ENCODE measurements at places on chromosomes 3 and 15. TPM values are rescaled to one million over a fixed set of nuclear protein-coding genes. Genes with fewer than 3 reads are reported as not detected.
A peak's percentile ranks its signal among the peaks of the same experiment; 100 is the strongest.

DNA sequence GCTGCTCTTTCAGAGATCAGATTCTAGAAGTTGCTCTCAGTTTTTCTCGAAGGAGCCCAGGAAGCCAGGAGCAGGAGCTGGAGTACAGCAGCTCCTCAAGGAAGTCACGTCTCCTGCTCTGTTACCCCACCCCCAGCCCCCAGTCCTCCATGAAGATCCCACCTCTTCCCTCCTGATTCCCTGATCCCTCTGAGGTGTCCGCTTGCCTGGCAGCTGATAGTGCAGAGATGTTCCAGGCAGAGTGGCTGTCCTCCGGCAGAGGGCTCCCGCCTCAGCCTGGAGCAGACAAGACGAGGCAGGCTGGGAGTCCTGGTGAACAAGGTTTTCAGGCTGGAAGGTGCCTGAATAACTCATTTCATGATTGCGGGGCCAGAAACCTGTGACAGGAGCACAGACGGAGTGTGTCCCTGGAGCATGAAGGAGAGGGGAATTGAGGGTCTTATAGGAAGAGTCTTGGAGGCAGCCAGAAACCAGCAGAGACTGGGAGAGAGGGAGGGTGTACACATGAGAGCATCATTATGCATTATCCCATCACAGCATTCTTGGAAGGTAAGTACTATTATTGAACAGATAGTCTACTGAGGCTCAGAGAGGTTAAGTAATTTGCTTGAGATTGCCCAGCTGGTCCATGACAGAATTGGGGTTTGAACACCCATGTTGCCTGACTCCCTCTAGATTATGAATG, 1.2 kb downstream of the HRH1 start:
- DNase-seq, result peak; percentile 79

DNA sequence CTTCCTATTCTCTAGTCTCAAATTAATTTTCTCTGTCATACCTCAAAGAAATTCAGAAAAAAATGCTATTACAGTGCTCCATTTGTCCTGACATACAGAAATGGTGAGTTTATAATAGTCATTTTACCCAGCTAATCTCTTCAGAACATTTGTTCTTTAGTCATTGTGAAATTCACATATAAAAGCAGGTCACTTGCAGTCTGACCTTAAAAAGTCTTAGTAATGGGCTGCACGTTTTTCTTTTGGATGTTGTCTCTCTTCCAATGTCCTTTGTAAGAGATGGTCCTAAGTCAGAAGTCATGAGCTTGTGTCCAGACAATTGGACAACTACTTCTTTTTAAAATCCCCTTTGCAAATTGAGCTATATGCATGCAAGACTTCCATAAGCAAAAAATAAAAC, 17.0 kb upstream of the IL1RAP start:
- DNase-seq, result no peak

GRCh38 chr15:101641129-101641764, 10.9 kb downstream of the TM2D3 start:
- DNase-seq, result peak; percentile 67

The GPR160 gene
- 1.3 TPM for total RNA-seq

GRCh38 chr3:185926445-185926844, 11.4 kb downstream of the TRA2B start:
- no peak for DNase-seq

DNA sequence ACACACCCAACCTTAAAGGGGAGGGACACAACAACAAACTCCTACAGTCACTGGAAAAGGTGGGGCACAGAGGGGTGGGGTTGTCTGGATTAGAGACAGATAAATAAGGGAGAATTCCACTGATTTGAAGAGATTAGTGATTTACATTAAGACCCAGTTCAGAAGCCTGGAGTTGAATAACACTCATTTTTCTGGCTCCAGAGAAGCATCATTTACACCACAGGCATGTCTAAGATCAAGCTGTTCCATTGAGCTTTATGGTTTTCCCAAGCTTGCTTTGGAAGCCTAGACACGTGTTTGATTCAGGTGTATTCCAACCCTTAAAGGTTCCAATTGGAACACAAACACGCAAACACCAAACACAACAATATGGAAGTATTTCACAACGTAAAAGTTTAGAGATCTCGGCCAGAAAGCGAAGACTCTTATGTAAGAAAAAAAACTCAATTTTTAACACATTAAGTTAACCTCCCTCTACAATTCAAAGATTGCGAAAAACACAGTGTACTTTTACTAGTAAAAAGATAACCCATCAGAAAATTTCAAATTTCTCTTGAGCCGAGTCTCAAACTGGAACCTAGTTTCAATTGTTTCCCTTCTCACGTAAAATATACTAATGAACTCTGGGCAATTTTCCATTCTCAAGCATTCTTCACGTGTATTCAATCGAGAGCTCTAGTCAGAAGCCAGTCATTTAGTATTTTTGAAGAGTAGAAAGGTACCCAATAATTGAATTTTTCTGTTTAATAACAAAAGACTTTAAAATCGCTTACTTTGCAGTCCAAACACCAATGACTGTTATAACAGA, 2.1 kb downstream of the TRA2B start:
- no peak for DNase-seq

The ARL13B gene
- total RNA-seq, result 6.7 TPM

The PCSK6 gene
- total RNA-seq, result 14.5 TPM

- DNase-seq, result peak; percentile 81
Measured at GRCh38 chr3:152269056-152269830, 514 bp downstream of the MBNL1 start.

The RHCG gene
- 1.8 TPM for total RNA-seq

- DNase-seq, result no peak
Measured at GRCh38 chr15:36358523-36358922, 220.9 kb upstream of the CDIN1 start.

DNA sequence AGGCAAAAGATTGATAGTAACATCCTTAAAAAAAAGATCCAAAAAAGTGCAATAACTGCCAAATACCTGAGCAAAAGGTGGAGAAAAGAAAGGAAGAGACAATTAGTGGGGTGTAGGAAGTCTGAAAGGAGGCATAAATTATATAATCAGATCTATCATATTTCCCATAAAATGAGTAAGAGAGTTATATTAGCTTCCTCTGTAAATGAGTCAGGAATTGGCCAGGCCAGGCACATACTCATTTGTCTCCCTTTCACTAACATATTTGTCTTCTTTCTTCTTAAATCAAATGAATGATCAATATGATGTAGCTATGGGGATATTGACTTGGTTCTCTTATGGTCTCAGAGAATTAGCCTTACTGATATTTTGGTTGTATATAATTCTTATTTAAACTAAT, 292.3 kb upstream of the CADM2 start:
- DNase-seq, result no peak

DNA sequence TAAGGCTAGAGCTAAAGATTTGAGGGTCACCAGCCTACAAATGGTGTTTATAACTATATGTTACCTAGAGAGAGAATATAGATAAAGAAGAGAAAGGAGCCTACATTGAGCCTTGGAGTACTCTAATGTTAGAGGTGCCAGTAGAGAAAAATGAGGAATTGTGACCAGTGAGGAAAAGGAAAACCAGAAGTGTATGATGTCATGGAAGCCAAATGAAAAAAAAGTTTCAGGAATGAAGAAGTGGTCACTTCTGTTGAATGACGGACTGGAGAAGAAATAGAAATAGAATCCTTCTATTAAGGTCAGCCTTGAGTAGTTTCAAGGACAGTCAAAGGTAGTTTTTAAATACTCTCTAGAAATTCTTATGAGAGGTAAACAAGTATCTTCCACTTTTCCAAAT, 51.2 kb upstream of the MLF1 start:
- no peak for DNase-seq

DNA sequence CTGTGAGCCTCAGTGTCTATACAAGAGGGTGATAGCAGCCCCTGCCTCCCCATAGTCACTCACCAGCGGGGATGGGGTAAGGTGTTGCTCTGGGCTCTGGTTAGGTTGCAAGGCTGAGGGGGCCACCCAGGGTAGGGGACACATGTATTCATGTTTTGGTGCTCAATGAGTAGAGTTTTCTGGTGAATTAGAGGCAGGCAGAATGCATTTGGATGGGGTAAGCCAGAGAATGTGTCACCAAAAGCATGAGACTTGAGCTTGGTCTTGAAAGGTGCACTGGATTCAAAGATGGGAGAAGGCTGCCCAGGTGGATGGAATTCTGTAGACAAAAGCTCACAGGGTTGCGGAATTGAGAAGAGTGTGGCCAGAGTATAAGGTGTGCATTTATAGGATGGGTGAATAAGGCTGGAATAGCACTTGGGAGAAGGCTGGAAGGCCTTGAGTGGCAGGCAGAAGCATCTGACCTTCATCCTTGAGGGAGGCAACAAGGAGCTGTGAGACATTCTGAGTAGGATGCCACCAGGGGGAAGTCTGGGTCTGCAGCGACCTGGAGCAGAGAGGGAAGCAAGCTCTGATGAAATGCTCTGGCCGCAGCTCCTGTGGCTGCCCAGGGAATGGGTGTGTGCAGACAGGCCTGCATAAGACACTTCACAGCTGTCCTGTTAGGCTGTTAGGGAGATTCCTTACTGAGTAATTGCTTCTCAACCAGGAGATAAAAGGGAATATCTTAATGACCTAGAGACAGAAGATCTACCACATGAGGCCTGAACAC, 149.6 kb downstream of the CHDH start:
- no peak for DNase-seq

The ATP13A5 gene
- total RNA-seq, result not detected

The MOBP gene
- total RNA-seq, result not detected

GRCh38 chr15:94792196-94792595, 560.8 kb downstream of the MCTP2 start:
- DNase-seq, result no peak

DNA sequence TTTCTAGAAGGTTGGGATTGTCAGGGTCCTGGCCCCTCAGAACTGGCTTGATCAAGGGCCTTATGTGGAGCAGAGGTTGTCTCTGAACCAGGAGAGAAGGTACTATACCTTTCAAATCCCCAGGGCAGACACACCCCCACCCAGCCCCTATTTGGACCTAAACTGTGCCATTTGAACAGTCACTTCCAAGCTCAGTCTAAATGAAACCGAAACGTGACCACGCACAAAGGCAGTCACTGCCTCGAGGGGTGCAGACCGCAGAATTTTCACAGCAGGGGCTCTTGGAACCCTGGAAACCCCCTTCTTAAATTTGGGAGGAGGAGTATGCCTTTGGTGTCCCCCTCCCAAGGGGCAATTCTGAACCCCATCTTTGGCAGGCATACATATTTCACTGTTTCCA, 53.7 kb downstream of the GRIP2 start:
- peak; percentile 7 for DNase-seq

DNA sequence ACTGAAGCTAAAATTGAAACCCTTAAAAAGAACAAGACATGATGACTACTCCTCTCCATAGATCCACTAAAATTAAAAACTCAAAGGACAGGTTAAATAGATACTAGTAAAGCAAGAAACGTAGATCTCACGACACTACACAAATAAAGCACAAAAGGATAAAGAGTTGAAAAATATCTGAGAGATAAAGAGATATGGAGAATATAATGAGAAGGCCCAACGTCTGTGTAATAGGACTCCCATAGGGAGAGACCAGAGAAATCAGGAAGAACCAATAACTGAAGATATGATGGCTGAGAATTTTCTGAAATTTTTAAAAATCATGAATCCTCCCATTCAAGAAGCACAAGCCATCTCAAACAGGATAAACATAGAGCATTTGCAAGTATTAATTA, 45.6 kb upstream of the PRICKLE2 start:
- no peak for DNase-seq

The HEG1 gene
- total RNA-seq, result 120 TPM

DNA sequence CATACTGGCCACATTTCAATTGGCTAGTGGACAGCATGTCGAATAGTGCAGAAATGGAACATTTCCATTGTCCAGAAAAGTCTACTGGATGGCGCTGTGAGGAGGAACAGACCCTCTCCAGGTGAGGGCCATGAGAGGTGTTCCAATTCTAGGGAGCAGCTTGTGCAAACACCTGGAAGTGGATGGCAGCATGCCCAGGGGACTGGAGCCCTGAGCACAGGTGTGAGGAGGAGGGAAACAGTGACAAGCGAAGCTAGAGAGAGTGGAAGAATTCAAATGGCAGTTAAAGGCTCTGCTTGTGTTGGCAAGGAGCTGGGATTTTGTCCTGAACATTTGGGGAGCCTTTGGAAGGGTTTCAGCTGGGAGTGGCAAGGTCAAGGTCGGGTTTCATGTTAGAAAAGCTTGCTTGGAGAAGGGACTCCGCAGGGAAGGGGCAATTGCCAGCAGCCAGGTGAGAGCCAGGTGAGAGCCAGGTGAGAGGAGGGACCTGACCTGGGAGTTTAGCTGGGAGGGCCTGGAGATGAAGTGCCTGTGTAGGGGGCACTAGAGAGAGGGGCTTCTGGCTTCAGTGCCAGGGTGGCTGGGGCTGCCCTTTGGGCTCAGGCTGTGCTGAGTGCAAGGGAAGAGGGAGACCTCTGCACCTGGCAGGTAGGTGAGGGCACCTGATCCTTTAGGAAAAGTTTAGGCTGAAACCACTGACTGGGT, 93.8 kb downstream of the LINGO1 start:
- no peak for DNase-seq

The FXR1 gene
- total RNA-seq, result 163 TPM

DNA sequence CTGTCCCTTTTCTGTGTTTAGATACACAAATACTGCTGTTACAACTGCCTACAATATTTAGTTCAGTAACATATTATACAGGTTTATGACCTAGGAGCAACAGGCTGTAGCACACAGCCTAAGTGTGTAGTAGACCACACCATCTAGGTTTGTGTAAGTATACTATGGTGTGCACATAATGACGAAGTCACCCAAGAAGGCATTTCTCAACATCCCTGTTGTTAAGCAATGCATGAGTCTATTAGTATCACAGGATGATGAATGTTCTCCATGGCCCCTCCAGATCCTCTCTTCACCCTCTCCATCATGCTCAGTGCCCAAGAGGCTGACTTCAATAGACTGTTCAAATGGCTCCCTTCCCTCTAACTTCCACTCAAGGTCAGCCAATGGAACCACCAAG, 14.6 kb upstream of the SEC62 start:
- DNase-seq, result no peak

DNA sequence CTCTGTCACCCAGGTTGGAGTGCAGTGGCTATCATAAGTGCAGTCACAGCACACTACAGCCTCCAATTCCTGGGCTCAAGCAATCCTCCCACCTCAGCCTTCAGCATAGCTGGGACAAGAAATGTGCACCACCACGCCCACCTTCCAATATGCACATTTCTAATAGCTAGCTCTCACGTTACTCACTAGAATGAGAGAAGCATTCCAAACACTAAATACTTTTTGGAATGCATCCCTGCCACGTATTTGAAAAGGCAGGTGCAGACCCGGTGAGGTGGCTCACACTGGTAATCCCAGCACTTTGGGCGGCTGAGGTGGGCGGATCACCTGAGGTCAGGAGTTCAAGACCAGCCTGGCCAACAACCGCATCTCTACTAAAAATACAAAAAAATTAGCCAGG, 7.6 kb upstream of the TCF12 start:
- no peak for DNase-seq

- DNase-seq, result no peak
Measured at GRCh38 chr3:44173263-44173662, 68.4 kb upstream of the TOPAZ1 start.

The GOLGA6L22 gene
- not detected for total RNA-seq

The ZNF774 gene
- total RNA-seq, result 3.6 TPM

The RPL14 gene
- 1,044 TPM for total RNA-seq

The CDV3 gene
- total RNA-seq, result 157 TPM

The GRK7 gene
- not detected for total RNA-seq
